ENCODE measurements at places on chromosomes 12 and 14.

DNA sequence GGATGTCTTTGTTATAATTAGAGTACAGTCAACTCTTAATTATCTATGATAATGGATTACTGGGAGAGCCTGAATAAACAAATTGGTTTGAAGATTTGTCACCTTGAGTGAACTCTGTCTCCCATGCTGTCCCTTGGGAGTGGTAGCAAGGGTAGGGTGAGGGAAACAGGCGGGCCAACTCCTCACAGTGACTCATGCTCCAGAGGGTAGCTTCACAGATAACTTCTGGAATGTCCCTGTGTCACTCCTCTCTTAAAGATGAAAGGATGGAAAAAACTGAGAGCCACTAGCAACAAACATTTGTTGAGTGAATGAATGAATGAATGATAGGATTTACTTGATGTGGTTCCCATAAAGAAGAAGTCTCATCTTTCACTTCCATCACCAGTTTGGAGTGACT, 53.5 kb downstream of the RASSF9 start:
- DNase-seq: peak; percentile 51

- no peak for DNase-seq
Measured at GRCh38 chr14:68782091-68782981, 10.5 kb downstream of the ZFP36L1 start.

GRCh38 chr14:89445273-89445973, 28.4 kb upstream of the FOXN3 start:
- DNase-seq: no peak

DNA sequence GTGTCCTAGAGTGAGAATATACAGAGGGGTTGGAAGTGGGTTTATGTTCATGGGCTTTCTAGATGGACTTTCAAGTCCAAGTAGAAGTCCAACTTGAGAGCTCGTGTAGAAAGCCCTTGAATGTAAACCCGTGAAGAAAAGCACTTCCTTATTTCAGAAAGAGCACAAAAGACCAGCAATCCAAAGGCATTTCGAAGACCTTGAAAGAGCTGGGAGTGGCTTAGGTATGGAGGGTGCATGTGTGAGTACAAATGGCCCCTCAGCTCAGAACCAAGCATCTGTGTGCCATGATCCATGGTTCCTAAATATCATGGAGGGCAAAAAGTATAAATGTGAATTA, 160.7 kb downstream of the ETV6 start:
- no peak for DNase-seq

GRCh38 chr14:95339301-95339865, 19.7 kb upstream of the CLMN start:
- DNase-seq: no peak

DNA sequence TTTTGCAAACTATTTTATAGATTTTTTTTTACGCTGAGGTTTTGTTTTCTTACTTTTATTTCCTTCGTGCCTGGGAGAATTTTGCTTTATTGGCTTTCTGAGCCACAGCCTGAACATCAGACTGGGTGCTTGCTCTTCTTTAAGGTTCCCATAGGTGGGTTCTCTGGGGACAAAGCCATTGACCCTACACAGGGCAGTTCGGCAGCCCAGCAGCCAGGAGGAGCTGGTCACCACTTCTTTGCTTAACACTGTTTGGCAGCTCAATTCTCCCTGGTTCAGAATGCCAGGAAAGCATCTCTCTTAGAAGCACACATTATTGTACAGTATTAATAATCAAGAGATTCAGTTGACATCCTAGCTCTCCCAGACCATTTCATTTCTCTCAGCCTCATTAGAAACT, 140.8 kb upstream of the NEDD1 start:
- DNase-seq: no peak

GRCh38 chr12:42916143-42916542, 326.6 kb upstream of the PRICKLE1 start:
- DNase-seq: no peak

DNA sequence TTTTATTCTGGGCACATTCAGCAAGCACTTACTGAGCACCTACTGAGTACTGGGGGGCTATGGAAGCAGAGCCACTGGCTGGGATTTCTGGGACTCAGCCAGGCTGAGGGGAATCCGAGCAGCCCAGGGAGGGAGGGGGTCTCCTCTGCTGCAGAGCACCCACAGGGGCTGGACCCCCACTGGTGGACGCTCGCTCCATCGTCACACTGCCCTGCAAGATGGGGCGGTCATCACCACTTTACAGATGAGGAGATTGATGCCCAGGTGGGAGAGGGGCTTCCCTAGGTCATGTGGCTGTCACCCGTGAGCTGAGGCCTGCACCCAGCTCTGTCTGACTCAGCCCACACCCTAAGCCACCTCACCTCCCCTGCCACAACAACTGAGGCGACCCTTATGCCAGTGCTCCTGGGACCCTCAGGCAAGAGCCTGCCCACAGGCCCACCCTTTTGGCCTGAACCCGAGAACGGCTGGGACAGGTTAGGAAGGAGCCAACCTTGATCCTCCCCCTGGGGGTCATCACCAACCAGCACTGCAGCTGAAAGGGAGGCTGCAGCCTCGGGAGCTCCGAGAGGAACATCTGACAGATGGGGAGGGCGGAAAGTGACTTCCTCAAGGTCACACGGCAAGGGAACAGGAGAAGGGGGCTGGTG, 74.4 kb downstream of the SERPINA3 start:
- no peak for DNase-seq

DNA sequence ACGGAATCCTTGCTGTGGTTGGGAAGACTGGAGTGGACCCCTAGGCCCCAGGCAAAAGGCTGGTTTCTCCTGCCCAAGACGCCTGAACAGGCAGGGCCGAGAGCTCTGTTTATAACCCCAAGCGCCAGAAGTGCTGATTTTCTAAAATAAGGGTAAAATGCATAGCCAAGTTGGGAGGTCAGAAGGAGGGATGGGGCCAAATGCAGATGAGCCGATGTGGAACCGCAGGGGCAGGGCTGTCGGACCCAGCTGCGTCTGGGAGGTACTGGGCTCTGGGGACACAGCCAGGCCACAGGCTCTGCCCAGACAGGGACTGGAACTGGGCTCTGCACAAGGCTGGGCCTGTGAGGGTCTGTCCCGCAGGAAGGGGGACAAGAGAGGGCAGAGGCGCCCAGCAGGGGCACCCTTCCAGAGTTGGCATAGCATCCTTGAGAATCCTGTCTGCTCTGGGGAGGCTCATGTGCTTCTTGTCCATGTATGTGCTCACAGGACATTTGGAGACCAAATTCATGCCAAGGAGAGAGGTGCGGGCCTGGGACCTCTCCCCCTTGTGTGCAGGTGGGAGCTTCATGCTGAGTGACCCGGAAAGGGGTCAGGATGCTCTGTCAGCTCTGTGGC, 49.1 kb downstream of the JAG2 start:
- DNase-seq: no peak

GRCh38 chr14:42508209-42508946, 901.7 kb downstream of the LRFN5 start:
- DNase-seq: no peak

DNA sequence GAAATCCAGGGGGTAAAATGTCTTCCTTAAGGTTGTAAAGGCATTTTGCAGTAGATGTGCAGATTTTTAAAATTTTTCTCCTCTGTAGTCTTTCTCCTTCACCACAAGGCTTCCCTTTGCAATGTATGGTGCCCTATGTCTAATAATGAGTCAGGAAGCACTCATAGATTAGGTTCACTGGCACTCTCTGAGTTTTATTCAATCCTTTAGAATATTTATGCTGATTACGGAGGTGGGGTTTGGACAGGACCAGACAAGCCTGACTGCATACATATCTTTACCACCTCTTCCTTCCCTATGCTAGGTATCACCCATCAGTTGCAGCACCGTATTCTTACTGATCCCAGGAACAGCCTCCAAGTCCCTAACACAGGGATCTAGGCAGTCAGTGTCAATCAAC, 99.5 kb downstream of the NEDD1 start:
- no peak for DNase-seq

DNA sequence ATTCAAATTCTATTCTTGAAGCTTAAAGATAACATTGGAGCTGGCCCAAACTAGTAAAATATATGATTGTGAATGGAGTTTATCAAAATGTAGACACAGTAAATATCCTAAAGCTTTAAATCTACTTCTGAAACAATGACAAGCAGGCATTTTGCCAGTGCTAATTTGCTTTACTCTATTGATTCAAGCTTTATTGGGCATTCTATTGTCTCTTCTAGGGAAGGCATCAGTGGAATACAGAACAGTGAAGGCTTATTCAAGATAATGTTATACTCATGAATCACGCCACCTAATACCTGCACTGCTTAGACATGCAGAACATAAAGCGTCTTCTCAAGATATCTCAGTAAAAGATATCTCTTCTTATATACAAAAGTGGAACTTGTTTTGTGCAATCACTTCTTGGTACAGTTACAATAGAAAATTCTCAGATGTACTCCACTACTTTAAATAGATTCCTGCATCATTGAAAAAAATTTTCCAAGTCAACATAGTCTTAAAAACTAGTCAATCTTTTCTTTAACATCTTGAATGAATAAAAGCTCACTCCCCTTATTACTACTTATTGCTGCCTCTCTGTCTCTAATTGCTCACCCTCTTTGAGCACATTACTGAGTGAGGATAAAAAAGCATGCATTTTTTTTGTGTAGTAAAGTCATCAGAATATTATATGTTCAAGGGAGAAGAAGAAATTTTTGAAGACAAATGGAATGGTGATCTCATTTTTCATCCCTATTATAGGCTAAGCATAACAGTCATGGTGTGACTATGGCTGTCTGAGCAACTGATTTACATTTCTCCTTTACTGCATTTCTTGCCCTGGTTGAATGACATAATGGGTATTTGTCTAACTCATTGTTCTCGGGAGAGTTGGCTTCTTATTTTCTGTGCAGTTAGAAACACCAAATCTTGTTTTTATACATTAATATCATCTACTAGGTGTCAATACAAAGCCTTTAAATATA, 98.0 kb upstream of the E2F7 start:
- no peak for DNase-seq

DNA sequence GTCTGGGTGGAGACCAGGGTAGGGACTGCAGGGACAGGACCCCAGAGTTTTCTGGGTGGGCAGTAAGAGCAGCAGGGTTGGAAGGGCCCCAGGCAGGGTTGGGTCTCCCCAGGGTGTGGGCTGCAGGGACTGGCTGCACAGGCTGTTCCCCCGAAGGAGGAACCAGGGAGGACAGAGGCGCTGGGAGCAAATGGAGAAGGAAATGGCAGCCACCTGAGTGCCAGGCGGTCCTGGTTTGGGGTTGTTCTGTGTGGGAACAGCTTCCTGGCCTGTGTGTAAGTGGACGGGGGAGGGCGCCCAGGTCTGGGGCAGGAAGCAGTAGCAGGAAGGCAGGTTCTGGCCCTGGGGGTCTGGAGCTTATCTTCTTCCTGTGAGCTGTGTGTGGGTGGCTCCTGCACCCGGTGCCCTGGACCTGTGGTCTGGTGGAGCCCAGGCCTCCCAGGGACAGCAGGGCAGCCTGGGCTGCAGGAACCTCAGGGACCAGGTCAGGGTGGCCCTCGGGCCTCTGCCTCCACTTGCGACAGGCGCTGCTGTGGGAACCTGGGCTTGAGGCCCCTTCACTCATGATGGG, 372.8 kb downstream of the TMEM121 start:
- DNase-seq: no peak

- DNase-seq: no peak
Measured at GRCh38 chr14:22985894-22986507, 3.6 kb upstream of the AJUBA start.

DNA sequence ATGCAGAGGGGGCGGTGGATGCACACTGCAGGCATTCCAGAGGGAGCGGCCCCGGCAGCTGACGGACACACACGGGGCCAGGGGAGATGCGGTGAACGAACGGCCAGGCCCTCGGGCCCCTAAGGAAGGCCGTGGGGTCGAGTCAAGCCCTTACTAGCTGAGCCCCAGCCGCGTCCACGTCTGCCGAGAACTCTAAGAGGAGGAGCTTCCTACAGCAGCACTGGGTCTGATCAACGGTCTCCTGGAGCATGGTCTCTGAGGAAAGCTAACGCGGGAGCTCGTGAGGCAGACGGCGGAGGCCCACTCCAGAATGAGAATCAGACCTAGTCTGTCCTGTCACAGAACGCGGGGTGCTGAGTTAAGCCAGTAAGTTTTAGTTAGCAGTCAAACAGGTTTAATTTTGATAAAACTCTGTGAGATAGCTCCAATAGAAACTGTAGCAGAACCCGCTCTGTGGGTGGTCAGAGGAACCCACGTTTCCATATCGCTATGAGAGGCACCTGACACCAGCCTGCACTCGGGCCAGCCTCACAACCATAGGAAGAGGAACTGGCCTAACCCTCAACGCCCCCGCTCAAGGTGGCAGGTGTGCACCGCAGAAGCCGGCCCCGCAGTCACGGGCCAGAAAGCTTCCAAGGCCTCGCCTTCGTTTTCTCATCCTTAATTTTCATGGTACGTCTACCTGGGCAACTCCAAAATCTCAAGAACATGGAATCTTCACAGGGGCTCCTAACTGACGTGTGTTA, 55.5 kb downstream of the CDC42BPB start:
- no peak for DNase-seq

GRCh38 chr12:107485731-107486130, 199.9 kb upstream of the PWP1 start:
- DNase-seq: no peak

- DNase-seq: no peak
Measured at GRCh38 chr12:90908465-90908864, 46.5 kb downstream of the CCER1 start.

GRCh38 chr14:61438497-61438859, 117.1 kb downstream of the PRKCH start:
- no peak for DNase-seq

- DNase-seq: no peak
Measured at GRCh38 chr12:76299536-76300296, 48.5 kb downstream of the BBS10 start.

- no peak for DNase-seq
Measured at GRCh38 chr14:74551431-74552371, 58.1 kb downstream of the ISCA2 start.

DNA sequence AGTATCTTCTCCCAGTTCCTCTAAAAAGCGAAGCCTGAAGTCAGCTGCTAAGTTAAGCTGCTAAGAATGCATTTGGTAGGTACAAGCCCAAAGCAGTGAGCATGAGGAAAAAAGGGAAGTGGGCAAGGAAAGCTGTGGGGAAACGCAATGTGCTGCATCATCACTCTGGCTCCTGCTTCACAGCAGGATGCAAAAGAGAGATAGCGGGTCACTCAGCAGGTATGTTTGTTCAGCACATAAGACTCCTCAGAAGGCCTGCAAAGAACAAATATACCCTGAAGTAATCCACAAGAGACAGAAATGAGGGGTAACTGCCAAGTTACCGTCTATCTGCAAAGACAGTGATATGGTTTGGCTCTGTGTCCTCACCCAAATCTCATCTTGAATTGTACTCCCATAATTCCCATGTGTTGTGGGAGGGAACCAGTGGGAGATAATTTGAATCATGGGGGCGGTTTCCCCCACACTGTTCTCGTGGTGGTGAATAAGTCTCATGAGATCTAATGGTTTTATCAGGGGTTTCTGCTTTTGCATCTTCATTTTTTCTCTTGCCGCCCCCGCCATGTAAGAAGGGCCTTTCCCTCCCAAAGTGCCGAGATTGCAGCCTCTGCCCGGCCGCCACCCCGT, 127.4 kb upstream of the EGLN3 start:
- DNase-seq: no peak
